Activated naive CD4-positive, alpha-beta T cell treated with anti-CD3 and anti-CD28 coated beads for 36 hours (primary cell): ENCODE measurements at places on chromosomes 5 and 9. TPM values are rescaled to one million over a fixed set of nuclear protein-coding genes. Genes with fewer than 3 reads are reported as not detected.

GRCh38 chr9:120857481-120857880 lies 14.8 kb upstream of the PSMD5 start:
- H3K27ac ChIP-seq, result no peak overlapping the region
- no peak for DNase-seq
- H3K36me3 ChIP-seq, result peaks cover 53% of the 10 kb centered on the region
- no peak overlapping the region for H3K4me3 ChIP-seq

GRCh38 chr5:53445569-53445968 lies 34.9 kb upstream of the FST start:
- no peak overlapping the region for H3K4me3 ChIP-seq
- no peaks in the 10 kb centered on the region for H3K36me3 ChIP-seq
- no peak overlapping the region for H3K27ac ChIP-seq
- DNase-seq, result no peak
- peaks cover 9% of the 10 kb centered on the region for H3K27me3 ChIP-seq

DNA sequence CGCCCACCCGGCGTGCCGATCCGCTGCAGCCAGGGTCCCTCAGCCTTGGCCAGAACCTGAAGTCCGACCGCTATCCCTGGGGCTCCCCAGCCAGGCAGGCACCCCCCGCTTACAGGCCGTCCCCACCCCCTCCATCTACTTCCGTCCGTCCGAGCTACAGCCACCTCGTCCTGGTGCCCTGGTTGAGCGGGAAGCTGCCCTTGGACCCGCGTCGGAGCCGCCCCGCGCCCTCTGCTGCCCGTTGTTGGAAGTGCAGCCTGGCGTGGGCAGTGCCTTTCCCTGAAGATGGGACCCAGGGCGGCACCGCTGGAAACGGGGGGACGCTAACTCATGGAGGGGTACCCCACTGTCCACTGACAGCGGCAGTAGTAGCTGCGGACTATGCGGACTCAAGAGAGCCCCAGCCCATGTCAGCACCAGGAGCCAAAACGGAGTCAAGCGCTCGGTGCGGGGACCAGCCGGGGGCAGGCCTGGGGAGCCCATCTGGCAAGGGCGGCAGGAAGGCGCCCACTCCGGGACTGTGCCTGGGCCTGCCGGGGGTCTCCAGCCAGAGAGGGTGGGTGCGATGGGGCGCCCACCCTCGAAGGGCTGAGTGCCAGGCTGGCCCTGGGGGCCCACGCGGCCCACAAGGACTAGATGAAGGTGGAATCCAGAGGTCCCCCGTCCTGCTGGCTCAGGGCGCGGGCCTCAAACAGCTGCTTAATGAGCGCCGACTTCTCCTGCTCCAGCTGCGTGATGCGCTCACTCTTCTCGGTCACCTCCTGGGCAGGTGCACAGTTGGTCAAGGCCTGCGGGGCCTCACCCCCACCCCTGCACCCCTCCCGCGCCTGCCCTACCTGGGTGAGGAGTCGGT lies 6.1 kb downstream of the SAPCD2 start:
- H3K36me3 ChIP-seq, result no peaks in the 10 kb centered on the region
- H3K27ac ChIP-seq, result no peak overlapping the region
- H3K27me3 ChIP-seq, result peaks cover 3% of the 10 kb centered on the region
- H3K4me1 ChIP-seq, result peaks cover 7% of the 10 kb centered on the region
- no peak overlapping the region for H3K4me3 ChIP-seq
- peak; percentile 61 for DNase-seq

- H3K4me3 ChIP-seq, result no peak overlapping the region
Observed at GRCh38 chr5:127941646-127942045, 141.9 kb upstream of the SLC12A2 start.

DNA sequence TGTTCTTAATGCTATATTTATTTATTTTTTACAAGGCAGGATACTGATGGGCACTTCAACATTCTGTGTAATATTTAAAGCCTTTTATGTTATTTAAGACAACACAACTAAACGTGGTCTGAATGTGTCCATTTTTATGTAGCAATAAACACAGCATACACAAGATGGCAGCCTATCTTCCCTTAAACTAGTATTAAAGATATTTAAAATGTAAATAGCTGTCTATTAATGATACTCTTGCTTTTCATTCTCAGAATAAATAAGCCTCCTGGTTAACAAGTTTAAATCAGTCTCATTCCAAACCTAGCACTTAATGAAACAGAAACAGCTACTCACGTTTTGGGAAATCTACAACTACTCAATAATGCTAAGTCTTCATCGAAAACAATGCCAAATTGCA lies 315.7 kb downstream of the MCTP1 start:
- H3K27me3 ChIP-seq, result no peaks in the 10 kb centered on the region
- H3K36me3 ChIP-seq, result no peaks in the 10 kb centered on the region
- no peaks in the 10 kb centered on the region for H3K4me1 ChIP-seq
- H3K4me3 ChIP-seq, result no peak overlapping the region
- H3K27ac ChIP-seq, result no peak overlapping the region
- no peak for DNase-seq

Gene DMRT3
- not detected for total RNA-seq

Gene PCDHA7
- total RNA-seq, result not detected
